ENCODE measurements at places on chromosomes 7 and 10.
A peak's percentile ranks its signal among the peaks of the same experiment; 100 is the strongest.

DNA sequence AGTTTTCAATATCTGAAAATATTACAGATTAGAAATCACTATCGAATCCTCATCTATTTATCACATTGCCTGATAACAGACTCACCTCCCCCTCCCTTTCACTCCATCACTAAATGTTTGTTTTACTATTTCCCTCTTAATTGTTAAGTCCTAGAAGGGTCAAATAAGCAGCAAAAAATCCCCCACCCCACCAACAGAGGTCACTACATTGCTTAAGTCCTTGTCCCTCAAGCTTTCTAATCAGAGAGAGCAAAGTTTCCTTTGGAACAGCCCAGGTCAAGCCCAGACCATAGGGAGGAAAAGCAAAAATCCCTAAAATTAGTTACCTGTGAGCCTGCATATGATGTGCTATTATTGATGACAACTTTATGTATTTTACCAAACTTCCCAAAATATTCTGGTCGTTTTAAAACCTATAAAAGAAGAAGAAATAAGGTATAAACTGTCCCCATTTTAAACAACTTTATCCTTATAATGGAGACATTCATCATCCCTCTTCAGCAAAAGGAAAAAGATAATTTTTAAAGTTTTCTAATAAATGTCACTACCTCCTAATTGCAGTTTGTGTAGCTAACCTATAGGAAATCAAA lies 95.0 kb downstream of the CNOT4 start:
- peak; percentile 75 for DNase-seq

DNA sequence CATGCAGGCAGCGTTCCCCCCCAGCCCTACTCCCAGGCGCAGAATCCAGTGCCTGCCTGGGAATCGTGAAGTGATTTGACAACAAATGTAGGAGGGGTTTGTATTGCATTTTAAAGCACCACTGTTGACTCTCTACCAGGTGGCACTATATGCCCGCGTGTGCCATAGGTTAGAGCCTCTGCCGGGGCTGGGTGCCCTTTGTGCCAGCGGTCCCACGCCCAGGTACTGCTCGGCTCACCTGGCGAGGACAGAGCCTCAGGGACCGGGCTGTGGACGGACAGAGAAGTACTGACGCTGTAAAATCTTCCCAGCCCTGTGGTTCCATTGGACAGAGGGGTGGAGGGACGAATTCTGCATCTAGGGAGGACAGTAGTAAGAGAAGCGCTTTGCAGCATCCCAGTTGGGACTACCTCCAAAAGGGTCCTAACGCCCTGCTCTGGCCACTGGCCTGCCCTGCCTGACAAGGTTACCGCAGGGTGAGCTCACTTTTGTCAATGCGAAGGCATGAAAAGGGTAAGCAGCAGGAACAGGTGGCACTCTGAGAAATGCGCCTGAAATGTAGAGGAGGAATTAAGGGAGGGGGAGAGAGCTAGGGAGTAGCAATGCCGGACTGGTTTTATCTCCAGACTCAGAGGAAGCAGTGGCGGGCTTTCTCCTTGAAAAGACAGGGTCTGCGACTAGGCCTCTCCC lies 788 bp upstream of the CACNA2D1 start:
- no peak for DNase-seq

DNA sequence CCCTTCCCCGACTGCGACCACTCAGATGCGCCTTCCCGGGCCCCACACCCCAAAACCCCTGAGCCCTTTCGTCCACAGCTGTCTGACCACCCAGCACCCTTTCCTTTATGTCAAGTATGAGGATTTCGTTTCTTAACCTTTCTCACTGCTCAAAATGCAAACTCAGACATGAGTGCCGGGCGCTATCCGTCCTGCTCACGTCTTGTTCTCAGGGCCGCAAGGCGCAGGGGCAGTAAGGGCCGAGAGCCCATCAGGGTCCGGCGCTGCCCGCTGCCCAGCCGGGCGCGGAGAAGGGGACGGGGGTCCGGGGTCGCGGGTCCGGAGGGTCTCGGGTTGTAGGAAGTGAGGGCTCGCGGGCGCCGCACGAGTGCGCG lies 670 bp upstream of the RBM33 start:
- no peak for DNase-seq

- DNase-seq = peak; percentile 24
Measured at GRCh38 chr10:118974951-118975350, 54.6 kb upstream of the NANOS1 start.

GRCh38 chr7:55409482-55410225 lies 44.5 kb downstream of the LANCL2 start:
- DNase-seq = no peak

- DNase-seq = no peak
Measured at GRCh38 chr7:79361214-79361613, 92.3 kb downstream of the MAGI2 start.

GRCh38 chr7:13834328-13834761 lies 155.1 kb downstream of the ETV1 start:
- no peak for DNase-seq

GRCh38 chr7:128247108-128247507 lies 6.0 kb downstream of the LEP start:
- no peak for DNase-seq

DNA sequence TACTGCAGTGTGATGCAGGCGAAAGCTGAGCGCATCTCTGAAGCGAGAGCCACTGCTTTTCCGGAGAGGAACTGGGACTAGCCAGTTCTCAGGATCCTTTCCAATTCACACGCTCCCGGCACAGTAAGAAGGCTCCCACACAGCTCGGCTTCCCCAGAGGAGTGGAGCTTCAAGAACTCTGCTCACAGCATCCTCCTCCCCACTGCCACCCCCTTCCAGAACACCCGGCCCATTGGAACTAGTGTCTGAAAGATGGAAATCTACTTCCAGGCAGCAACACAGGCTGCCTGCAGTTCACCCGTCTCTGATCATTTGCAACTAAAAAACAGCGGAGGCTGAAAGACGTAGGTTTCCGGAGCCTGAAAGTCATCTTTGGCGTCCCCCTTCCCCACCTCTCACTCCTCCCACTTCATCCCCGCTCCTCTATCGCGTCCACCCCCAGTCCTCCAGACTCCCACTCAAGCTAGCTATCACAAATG lies at the start of gene DGKB:
DGKB (minus strand) TSS at position 163 of the 479 bp plus-strand sequence.
- DNase-seq = peak; percentile 30

DNA sequence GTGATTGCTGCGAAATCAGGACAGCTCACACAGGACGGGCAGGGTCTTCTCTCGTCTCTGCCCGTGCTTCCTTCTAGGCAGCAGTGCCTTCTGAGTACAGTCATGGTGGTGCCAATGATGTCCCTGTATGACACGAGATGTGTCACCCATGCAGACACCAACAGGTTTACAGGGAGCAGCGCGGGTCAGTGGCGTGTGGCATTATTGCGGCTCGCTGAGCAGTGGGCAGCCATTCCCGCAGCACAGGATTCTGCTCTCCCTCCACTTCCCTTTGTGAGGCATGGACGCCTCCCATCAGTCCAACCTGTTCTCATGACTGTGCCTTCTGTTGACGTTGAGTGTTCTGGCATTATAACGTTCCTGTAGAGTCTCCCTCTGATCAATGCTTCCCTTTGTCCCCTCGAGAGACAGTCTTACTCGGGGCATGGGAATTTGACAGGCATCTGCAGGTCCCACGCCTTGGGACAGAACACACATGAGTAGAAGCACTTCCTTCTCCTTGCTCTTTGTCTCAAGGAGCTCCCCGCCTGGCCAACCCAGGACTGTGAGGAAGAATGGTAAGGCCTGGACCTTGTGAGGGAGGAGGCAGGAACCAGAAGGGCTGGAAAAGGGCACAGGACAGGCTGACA lies 219.5 kb downstream of the PAXIP1 start:
- no peak for DNase-seq

GRCh38 chr7:13742811-13743210 lies 246.7 kb downstream of the ETV1 start:
- peak; percentile 67 for DNase-seq

GRCh38 chr7:5217396-5217795 lies 27.4 kb downstream of the WIPI2 start:
- no peak for DNase-seq

GRCh38 chr10:74194999-74195398 lies 44.0 kb downstream of the ADK start:
- DNase-seq = peak; percentile 88

- no peak for DNase-seq
Measured at GRCh38 chr7:34135924-34136323, 230.6 kb downstream of the BMPER start.

DNA sequence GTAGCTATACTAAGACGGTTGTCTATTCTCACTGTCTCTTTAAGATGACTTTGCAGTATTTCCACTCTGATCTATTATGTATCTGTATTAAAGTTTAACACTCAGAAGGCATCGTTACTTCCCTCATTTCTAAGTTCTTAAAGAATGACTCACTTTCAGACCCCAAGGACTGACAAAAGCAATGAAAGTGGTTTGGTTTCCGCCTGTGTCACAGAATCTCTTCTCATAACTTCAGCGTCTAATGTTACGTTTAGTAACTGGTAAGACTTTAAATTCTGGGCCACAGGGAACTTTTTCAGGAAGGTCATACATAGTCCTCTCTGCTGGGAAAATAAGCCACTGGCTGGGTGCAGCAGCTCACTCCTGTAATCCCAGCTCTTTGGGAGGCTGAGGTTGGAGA lies 892.0 kb upstream of the AUTS2 start:
- DNase-seq = peak; percentile 93

DNA sequence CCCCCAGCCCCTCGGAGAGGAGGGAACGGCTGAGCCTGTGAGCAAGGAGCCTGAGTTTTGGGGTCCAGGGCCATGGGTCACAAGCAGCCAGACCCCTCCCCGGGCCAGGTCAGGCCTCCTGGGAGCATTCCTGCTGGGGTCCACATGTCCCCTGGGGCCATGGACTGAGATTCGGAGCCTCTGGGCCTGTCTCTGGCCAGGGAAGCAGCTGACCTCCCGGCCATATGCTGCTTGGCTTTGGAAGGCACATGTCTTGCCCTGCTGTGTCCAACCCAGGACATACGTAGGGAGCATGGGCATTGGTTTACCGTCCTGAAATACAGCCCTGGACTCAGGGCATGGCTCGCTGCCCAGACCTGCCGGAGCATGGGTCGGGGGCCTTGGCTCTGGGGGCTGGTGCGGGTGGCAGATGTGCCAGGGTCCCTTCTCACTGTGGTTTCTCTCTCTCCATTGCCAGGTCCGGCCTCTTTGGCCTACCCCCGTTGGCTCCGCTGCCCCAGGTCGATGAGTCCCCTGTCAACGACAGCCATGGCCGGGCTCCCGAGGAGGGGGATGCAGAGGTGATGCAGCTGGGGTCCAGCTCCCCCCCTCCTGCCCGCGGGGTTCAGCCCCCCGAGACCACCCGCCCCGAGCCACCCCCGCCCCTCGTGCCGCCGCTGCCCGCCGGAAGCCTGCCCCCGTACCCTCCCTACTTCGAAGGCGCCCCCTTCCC lies 7.3 kb downstream of the PWWP2B start:
- DNase-seq = no peak

DNA sequence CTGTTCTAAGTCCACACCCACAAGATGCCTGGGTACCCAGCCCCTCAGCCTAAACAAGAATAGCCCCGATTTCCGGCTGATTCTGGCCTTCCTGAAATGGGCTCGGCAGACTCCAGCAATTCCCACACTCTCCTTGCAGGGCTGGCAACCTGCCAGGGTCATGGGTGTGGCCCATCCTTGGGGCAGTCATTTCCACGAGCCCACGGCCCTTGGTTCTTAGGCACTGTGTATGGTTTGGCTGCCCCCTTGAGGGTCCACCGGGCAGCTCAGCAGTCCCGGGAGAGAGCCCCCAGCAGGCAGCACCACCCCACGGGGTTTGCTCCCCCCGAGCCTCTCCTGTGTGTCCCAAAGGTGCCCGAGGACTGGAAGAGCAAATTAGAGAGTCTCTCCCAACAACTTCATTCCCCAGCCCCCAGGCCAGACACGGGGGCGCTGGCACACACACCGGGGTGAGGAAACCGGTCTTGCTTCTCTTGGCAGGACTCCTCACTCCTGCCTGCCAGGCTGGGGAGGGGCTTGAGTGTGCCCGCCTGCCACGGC lies 142.2 kb downstream of the EMX2 start:
- peak; percentile 55 for DNase-seq

- DNase-seq = no peak
Measured at GRCh38 chr10:69866246-69866687, 64.6 kb downstream of the COL13A1 start.

DNA sequence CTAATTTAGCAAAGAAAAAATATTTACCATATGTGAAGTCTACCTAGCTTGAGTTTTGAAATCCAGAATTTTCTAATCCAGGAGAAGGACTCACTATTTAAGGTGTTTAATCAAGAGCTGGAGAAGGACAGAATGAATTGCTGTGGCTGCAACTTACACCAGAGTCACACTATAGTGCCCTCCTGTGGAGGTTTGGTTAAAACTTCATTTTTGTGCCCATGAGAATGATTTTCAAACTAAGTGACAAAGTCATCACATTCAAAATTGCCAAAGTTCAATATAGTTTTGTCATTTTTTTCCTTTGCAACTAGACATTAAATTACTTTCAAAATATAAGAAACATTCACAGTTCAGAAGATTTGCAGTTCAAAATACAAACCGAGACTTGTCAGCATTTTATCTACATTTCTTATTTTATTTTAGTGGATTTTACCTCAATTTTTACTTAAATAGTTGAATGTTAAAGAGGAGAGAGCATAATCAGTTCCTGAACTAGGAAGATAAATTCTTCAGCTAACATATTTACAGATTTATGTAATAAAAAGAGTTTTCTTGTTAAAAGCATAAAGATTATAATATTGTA lies 70.7 kb downstream of the CABCOCO1 start:
- peak; percentile 67 for DNase-seq

- DNase-seq = no peak
Measured at GRCh38 chr7:83015916-83016315, 146.8 kb downstream of the PCLO start.

GRCh38 chr10:88271761-88272543 lies 311.2 kb downstream of the RNLS start:
- DNase-seq = peak; percentile 65

GRCh38 chr7:85119934-85120333 lies 66.9 kb downstream of the SEMA3D start:
- no peak for DNase-seq

GRCh38 chr10:30688456-30688855 lies 58.9 kb upstream of the LYZL2 start:
- DNase-seq = no peak

DNA sequence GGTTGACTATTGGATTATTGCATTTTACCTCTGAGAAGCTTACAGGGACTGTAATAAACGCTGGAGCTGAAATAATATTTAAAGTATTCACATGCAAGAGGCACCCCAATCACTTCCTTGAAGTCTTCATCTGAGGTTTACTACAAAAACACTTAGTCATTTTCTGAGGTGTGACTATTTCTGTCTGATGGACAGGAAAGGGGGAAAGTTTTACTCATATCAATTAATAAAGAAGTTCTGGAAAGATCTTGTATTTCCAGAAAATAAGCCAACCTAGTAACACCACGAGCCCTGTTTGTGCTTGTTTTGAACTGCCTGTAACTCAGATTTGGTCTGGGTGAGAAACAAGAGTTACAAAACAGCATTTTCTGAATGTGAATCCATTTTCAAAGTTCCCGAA lies 63.9 kb upstream of the PRKCQ start:
- no peak for DNase-seq

GRCh38 chr10:109962247-109962646 lies 38.9 kb upstream of the XPNPEP1 start:
- peak; percentile 49 for DNase-seq

- no peak for DNase-seq
Measured at GRCh38 chr10:131853610-131853964, 47.2 kb upstream of the PPP2R2D start.

- no peak for DNase-seq
Measured at GRCh38 chr10:72470666-72471065, 115.9 kb upstream of the DNAJB12 start.

Measured in fibroblast of mammary gland (primary cell).